ENCODE measurements at places on chromosomes 4 and X.

DNA sequence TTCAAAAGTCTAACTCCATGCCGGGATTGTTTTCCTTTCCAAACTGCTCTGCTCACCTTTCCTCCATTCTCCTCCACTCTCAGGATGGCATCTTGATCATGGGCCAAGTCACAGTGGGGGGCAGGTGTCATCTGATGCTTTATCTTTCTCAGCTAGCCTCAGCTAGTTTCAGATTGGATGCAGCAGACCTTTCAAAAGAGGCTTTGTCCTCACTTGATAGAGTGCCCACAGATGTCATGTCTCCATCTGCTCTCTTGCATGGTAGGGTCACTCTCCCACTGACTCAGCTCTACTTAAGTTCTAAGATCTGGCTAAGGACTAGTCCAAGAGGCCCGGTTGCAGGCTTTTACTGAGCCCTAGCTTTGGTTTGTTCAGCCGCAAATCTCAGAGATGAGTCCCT, 341.8 kb upstream of the GALNT7 start:
- no peak for DNase-seq

- no peak for DNase-seq
These were observed 52.0 kb upstream of the ACSL4 start for GRCh38 chrX:109785053-109785452.

DNA sequence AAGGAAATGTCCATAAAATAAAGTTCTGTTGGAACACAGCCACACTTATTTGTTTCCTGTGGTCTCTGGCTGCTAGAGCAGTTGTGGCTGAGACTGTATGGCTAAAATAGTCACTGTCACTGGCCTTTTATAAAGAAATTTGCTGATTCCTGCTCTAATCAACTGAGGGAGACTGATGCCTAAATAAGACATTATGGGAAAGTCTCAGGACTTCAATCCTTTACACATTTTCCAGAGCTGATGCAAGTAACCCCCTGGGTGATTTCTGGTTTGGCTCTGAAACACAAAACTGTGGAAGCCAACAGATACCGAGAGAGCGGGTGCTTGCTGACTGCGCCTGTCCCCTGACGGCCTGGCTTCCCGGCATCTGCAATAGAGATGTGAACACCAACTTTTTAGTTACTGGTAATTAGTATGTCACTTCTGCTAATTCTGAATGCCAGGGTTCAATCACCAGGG, 64.0 kb downstream of the POLR2B start:
- no peak for DNase-seq

DNA sequence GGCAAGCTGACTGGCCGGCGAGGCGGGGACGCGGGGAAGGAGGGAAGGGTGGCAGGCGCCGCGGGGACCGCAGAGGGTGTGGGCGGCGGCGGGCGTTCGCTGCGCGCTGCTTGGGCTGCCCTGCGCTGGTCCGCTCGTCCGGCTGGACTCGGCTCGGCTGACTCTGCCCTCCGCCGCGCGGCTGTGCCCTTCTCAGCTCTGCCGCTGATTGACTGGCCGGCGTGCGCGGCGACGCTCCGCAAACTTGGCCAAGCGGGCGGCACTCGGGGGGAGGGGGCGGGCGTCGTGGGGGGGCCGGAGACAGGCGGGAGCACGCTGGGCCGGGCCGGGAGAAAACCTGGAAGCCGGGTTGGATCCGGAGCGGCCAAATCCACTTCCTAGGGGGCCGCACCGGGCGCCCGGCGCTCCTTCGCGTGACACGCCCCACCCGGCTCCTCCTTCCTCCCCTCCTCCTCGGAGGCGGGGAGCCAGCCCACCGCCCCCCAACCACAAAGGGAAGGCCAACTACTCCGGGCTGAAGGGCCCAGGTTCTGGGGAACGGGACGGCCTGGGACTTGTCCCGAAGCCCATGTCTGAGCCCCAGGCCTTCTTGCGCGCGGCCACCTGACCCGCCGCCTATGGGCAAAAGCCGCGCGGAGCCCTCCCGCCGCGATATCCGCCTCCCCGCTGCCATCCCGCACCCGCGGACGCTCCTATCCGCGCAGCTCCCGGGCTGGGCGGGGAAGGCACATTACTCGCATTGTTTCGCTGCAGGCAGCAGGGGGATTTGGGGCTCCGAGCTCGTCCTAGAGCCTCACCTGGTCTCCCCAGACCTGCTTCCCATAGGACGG, at the start of gene GPC4:
Gene GPC4 (minus strand): TSS at position 214 of the 830 bp plus-strand sequence. CDS start 524 bp downstream, outside the sequence.
- DNase-seq: no peak

DNA sequence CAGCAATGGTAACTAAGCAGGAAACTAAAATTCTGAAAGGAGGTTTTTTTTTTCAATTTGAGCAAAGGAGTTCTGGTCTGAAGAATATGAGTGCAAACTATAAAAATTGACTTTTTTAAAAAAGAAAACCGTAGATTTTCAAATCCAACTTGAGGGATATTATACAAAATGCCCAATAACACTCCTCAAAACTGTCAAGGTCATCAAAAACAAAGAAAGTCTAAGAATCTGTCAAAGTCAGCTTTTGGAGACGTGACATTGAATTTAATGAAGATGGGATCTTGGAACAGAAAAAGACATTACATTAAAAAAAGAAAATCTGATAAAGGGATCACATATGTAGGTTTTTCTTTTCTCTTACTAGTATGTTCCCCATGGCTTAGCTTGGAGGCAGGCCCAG, 40.4 kb upstream of the AR start:
- no peak for DNase-seq

GRCh38 chr4:158729716-158730559, 6.7 kb upstream of the PPID start:
- DNase-seq: peak; percentile 42

- no peak for DNase-seq
These were observed 39.7 kb downstream of the PTPN13 start for GRCh38 chr4:86633854-86634253.

DNA sequence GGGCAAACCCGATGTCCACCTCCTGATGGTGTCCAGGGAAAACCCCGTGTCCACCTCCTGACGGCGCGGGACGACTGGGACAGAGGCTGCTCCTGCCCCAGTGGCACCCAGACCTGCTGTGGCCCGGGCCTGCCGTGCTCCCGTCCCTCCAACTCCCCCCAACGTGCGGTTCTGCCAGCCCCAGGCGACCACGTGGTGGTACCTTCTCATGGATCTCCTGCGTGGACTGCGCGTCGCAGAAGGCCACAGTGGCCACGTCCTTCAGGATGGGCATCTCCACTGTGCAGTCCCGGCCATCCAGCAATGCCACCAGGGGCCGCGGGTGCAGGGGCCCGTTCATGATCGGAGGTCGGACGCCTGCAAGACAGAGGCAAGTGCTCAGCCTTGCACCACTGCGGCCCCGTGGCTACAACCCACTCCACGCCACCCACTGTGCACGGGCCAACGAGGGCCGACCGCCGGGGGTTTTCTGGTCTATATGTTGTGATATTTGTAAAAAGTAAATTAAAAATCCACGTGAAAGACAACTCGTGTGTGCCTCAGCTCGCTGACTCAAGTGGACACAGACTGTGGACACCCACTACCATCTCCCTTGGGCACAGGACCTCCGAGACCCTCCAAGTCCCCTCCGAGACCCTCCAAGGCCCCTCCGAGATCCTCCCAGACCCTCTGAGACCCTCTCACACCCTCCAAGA, 10.8 kb downstream of the CTBP1 start:
- no peak for DNase-seq
